CD4-positive, alpha-beta T cell (primary cell): ENCODE measurements at places on chromosomes 1 and 21.
A peak's percentile ranks its signal among the peaks of the same experiment; 100 is the strongest.

GRCh38 chr1:53137729-53138128 lies 4.7 kb downstream of the SLC1A7 start:
- no peak for DNase-seq

DNA sequence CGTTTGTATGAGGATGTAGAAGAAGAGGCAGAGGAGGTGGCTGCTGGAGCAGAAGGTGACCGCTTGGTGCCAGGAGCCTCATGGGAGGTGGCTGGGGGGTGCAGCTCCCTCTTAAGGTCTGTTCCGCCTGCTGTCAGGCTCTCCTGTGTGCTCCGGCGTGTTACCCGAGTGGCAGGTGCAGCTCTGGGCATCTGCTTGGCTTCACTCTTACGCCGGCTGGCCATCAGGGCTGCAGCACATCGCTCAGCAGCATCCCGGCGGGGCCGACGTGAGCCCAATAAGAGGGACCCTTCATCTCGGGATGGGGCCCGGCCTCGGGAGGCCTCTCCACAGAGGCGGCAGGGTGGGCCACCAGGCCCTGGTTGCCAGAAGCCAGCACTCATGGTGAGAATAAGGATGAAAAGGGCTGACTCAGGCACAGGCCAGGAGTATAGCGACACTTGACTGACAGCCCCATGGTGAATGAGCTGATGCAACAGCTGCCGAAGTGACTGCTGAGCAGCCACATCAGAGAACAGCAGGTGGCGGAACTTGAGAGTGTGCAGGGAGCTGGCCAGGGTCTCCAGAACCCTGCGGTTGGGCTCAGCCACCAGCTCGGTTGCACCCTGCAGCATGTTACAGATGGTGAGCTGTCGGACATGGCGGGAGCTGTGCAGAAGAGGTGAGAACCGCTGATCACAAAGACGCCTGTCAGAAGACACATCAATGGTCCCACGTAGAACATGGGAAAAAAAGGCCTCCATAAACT lies 17.5 kb downstream of the LRRC41 start:
- DNase-seq, result peak; percentile 53

- no peak for DNase-seq
Observed at GRCh38 chr1:118223426-118223825, 38.4 kb upstream of the SPAG17 start.

DNA sequence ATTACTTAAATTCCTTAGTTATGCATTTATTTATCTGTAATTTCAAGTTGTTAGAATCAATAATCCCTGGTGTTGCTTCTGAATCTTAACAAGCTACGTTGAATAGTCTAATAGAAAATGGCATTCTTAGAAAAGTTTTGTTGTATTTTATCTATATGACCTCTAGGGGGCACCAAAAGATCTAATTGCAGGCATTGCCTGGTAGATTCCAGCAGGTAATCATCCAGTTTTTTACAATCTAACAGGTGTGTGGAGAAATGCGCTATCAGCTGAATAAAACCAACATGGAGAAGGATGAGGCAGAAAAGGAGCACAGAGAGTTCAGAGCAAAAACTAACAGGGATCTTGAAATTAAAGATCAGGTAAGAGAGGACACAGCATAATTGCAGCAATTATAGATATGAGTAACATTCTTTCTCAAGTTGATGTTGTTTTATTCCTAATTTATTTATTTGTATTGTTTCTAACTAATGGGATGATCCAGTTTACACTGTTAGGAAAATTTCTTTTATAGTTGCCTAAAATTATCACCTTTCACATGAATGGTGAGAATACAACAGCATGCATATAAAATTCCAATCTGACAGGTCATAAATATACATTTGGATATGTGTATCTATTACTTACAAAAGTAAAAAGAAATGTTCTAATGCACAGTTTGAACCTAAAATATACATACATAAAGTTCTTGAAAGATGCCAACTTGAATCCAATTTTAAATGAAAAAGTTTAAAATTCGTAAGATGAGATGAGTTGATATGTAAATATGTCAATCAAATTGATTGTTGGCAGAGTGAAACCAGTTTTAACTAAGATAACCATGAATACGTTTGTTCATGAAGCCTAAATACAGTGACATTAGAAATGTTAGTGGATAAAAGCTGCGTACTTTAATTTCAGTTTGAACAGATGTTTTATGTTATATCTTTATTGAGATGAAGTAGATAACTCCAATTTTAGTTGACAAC lies 88.4 kb downstream of the SDCCAG8 start:
- DNase-seq, result no peak

GRCh38 chr1:187928696-187929095 lies 1099.9 kb downstream of the PLA2G4A start:
- DNase-seq, result no peak

- no peak for DNase-seq
Observed at GRCh38 chr1:18107369-18108298, at the start of gene IGSF21. Gene IGSF21 (plus strand): TSS chr1:18107798. CDS start chr1:18108129, 331 bp downstream.
